Foreskin fibroblast (primary cell): ENCODE measurements at places on chromosomes 2 and 18.
A peak's percentile ranks its signal among the peaks of the same experiment; 100 is the strongest.

GRCh38 chr2:6982934-6983589, 65.8 kb downstream of the RNF144A start:
- DNase-seq, result no peak

DNA sequence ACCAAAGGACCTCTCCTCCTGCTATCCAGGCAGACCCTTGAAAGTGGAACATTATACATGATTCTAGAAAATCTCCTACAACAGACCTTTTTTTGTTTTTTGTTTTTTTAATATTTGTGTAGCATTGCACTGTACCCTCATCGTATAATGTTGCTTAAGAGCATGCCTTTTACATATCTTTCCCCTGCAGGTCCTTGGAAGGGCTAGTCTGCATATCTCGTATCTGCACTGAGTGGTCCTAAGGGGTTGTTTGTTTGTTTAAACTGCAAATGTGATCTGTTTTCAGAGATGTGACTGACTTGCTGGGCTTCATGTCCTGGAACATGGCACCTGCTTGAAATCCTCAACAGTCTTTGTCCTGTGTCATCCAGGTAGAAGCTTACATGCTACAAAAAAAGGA, 204.1 kb downstream of the FAM210A start:
- DNase-seq, result no peak

GRCh38 chr18:49585781-49586663, 24.2 kb downstream of the LIPG start:
- no peak for DNase-seq

GRCh38 chr2:102116630-102117471, 25.7 kb upstream of the IL1R1 start:
- no peak for DNase-seq

- peak; percentile 63 for DNase-seq
Measured at GRCh38 chr2:105235388-105236059, 6.0 kb upstream of the GPR45 start.

DNA sequence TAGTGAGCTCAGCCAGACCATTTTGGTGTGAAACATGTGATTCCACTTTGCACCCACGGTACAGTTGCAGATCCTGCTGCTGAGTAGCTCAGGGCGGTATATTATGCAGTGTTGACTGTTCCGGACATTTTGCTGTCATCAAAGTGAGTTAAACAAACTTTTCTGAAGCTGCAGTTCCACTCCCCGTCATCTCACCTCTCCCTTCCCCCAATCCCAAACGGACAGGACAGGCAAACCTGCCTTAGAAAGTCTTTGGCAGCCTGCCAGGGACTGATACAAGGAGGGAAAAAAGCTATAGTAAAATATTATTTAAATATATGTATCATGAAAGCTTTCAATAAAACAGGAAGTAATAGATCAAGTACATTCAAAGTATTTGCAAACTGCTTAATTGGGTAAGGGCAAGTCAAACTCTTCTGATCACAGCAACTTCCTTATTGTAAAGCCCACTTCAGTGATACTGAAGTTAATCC, 35.5 kb upstream of the SP5 start:
- DNase-seq, result no peak

- no peak for DNase-seq
Measured at GRCh38 chr2:1979569-1979968, 235.3 kb upstream of the PXDN start.

DNA sequence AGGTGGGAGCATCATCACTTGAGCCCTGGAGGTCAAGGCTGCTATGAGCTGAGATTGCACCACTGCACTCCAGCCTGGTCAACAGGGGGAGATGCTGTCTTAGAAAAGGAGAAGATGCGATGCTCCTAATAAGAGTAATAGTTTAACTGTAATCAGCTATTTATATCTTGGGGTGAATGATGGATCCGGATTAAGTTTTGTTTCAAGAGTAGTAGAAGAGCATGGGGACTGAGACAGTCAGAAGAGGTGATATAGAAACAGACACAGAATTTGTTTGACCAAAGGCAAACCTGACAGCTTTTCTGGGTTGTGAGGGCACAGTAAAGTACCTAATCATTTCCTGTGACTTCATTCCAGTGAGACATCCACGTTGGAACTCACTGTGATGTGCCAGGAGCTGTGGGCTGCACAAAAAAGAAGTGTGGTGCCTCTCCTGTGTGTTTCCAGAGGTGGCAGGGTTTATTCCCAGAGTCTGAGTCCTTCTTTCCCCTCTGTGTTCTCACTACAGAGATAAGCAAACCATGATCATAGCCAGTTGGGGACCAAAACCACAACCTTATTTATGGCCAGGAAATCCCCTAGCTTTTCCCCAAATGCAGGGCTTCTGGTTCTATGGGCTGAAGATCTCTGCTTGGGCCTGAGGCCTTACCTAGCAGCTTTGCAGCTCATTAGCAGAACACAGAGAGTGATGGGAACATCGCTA, 113.7 kb downstream of the XRCC5 start:
- DNase-seq, result peak; percentile 66

GRCh38 chr2:26892133-26892532, 44.2 kb downstream of the DPYSL5 start:
- no peak for DNase-seq

- DNase-seq, result no peak
Measured at GRCh38 chr2:84288293-84288692, 170.8 kb downstream of the SUCLG1 start.

- no peak for DNase-seq
Measured at GRCh38 chr2:95387358-95387757, 15.2 kb upstream of the FAHD2A start.

DNA sequence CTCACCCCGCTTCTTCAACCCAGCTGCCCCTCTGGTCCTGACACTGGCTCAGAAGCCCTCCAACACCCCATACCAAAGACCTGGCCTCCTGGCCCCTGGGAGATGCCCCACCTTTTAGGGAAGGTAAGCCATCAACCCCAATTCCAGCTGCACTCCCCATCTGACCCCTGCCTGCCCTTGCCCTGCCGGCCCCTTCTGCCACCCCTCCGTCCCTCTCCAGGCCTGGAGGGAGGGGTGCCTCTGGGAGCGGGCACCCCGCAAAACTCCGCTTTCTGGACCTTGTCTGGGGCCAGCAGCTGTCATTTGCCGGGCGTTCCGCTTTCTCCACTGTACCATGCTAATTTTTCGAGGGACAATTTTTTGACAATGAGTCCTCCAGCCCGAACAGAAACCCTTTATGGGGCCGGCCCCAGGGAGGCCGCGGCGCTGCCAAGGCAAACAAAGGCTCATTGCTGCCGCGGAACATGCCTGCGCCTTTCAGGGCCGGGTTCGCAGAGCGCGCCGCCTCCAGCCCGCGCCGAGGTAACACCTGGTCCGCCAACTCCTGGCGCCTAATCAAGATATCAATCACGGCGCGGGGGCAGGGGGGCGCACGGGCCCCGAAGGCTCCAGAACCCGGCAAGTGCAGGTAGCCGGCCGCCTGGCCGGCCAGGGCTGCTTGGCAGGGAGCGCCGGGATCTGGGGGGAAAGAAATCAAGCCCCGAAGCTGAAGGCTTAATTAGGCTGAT, 96.0 kb downstream of the INHBB start:
- peak; percentile 39 for DNase-seq

DNA sequence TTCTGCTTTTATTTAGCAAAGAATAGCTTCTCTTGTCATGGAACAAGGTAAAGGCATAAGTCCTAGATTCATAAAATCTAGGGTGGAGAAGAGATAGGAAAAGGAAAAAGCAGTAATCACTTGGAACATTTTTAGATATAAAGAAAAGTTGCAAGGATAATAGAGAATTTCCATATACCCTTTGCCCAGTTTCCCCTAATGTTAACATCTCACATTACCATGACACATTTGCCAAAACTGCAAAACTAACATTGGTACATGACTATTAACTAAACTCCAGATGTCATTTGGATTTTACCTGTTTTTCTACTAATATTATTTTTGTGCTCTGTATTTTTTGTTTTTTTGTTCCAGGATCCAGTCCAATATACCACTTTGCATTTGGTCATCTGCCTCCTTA, 265.1 kb downstream of the ETAA1 start:
- no peak for DNase-seq

- no peak for DNase-seq
Measured at GRCh38 chr2:168650781-168651180, 151.7 kb upstream of the NOSTRIN start.

DNA sequence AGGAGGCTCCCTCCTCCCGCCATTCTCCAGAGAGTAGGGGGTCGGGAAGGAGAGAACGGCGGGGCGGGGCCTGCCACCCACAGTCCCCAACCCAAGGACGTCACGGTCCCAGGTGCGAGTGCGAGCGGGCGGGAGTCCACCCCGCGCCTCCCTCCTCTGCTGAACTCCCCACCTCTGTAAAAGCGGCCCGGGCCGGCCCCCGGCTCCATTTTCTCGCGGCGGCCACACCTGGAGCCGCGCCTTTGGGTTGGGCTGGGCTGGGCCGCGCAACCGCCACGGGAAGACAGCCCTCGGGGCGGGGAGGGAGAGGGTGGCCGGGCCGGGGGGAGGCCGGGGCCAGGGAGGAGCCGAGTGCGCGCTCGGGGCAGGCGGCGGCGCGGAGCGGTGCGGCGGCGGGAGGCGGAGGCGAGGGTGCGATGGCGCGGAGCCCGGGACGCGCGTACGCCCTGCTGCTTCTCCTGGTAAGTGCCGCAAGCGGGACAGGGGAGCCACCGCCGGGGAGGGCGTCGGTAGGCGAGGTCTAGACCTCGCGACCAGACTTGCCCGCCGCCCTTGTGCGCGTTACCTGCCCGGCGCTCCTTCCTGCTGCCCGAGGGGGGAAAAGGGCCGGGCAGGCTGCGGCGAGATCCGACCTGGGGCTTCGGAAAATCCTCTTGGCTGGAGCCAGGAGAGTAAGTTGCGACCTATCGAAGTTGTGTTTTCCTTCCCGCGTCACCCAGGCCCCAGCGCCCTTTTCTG, at the start of gene DSG2:
Gene DSG2, plus strand, starts transcription at position 342 of the 738 bp plus-strand sequence. Its CDS starts 75 bp downstream, at position 417.
- peak; percentile 1 for DNase-seq

GRCh38 chr2:19576411-19576810, 218.0 kb upstream of the OSR1 start:
- no peak for DNase-seq

DNA sequence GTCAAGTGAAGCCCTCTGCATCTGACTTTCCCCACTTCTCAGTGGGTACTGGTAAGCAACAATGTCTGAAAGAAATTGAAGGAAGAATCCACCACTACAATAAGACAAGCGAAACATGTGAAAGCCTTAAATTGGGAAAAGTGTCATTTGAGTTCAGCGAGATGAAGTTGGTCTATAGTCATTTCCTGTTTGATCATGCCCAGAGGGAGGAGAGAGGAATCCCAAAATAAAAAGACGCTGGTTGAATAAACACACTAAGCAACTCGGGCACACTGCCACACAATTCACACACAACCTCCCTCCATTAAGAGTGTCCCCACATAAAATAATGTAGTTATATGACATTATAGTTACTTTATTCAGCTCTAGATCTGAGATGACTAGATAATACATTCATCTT, 166.1 kb downstream of the CBLN2 start:
- DNase-seq, result no peak

DNA sequence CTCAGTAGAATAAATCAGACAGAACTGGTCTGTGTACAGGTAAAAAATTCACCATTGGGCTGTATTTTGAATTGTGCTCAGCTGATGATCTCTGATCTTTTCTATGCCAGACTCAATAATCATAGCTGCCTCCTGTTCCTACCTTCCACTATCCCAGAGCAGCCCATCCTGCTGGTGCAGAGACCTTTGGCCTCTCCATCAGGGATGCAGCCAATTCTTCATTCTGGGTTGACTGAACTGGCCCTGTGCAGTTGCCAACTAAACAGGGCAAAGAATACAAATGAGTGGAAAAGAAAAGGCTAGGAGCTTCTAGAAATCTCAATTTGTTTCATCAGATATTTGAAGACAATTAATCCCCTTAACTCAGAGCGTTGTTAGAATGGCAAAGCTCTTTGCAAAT, 1781.3 kb upstream of the CELF4 start:
- no peak for DNase-seq

DNA sequence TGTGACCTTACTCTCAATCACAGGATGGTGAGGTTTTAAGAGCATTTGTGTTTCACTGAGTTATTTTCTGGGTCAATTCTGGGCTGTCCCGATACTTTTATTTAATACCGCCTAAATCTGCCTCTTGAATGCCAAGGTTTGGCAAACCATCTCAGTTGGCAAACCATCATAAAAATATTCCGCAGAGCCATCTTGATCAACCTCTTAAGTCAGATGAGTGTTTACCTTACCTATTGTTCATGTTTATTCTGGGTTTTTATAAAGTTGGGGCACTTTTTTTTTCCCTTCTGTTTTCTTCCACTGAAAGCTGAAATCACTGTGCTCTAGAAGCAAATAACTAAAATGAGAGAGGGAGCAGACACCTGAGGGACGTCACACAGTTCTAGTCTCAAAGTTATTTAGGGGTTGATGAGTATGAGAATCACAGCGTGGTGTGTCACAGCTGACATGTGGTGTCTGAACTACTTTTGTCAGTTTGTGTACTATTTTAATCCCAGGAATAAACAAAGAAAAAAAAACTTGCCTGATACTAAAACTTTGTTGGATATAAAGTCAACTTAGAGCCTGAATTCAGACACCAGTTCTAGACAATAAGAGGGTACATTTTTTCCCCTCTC, 48.6 kb downstream of the ETAA1 start:
- DNase-seq, result no peak

DNA sequence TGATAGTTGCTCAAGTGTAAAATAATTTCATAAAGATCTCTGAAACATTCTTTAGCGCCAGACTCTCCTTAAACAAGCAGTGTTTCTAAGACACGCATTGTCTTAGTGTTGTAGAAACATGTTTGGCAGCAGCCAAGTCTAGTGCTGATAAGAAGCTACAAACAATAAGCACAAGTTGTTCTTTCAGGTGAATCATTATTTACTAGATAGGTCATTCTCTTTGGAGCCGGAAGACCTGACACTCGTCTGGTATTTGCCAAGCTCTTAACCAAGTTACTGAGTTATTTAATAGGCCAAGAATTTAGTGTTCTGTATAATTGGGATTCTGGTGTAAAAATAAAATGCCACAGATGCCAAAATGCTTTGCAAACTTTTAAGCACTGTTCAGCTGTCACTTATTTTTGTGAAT, 852.1 kb downstream of the CPS1 start:
- no peak for DNase-seq

- DNase-seq, result no peak
Measured at GRCh38 chr2:56266761-56267414, 83.1 kb downstream of the CCDC85A start.

GRCh38 chr2:127586136-127586535, 50.7 kb downstream of the MYO7B start:
- no peak for DNase-seq

GRCh38 chr2:127651971-127652550, 6.1 kb downstream of the GPR17 start:
- DNase-seq, result peak; percentile 33

DNA sequence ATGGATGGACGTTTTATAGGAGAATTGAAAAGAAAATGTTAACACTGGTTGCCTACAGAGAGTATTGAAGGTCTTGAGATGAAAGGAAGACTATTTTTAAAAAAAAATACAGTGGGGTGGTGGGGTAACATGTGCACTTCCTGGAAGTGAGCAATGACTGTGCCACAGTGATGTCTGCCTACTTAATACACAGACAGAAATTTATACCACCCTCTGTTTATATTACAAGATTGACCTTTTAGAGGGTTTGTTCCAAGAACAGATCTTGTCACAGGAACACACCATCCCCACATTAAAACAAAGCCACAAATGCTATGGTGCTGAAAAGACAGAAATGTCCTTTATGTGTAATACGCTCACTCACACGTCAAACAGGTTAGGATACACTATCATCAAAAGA, 87.6 kb downstream of the THADA start:
- DNase-seq, result no peak

- no peak for DNase-seq
Measured at GRCh38 chr2:33340280-33340679, 136.2 kb upstream of the RASGRP3 start.
